Fibroblast of lung (primary cell): ENCODE measurements at places on chromosomes 3 and 15.

DNA sequence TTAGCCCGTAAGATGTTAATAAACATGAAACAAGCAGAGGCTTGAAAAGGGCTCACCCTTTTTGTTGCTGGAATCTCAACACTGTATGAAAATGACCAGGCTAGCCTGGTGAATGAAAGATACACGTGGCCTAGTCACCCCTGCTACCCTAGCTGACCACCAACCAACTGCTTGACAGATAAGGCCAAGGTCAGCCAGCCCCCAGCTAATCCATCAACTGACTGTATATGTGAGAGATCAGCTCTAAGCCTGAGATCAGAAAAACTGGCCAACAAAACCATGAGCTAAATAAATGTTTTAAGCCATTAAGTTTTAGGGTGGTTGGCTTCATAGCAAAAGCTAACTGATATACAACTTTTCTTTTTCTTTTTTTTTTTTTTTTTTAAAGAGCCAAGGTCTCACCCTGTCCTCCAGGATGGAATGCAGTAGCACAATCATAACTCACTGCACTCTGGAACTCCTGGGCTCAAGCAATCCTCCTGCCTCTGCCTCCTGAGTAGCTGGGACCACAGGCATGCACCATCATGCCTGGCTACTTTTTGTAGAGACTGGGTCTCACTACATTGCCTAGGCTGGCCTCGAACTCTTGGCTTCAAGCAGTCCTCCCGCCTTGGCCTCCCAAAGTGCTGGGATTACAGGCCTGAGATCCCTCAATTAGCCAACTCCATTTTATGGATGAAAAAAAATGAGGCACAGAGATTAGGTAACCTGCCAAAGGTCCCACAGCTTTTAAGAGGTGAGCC lies 34.6 kb downstream of the SH3BP5 start:
- no peak for DNase-seq

DNA sequence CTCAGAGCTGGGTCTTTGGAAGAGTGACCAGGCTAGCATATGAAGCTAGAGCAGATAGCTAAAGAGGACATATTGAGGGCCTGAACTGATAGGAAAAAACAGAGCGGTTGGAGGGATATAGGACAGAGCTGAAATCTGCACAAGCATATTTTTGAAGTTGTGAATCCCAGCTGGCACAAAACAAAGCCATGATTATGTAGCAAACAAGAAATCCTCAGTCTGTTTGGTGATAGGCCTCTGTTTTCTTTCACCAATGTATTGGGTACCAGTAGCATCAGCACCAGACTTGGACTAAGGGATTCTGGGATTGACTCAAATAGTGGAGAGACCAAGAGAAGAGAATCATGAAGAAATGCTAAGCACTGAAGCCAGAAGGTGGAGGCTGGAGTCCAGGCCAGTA lies 151.0 kb downstream of the FAM43A start:
- no peak for DNase-seq

DNA sequence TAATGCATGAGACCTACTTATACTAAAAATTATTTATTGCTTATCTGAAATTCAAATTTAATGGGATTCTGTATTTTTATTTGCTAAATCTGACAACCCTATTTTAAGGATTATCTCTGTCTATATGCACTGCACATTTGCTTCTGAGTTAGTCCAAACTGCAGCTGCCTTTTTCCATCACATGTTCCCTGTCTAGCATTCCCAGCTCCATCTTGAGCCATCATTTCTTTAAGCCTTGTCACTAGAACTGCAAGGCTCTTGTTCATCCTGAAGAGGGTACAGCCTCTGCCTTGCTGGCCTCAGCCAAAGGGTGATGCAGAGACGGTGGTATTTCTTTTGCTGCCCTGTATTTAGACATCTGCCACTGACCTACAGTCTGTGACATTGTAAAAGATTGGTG lies 125.8 kb upstream of the STT3B start:
- no peak for DNase-seq

GRCh38 chr3:186369217-186369616 lies 7.2 kb upstream of the DGKG start:
- DNase-seq, result no peak

- DNase-seq, result no peak
Observed at GRCh38 chr15:26879706-26880105, 12.8 kb downstream of the GABRA5 start.

DNA sequence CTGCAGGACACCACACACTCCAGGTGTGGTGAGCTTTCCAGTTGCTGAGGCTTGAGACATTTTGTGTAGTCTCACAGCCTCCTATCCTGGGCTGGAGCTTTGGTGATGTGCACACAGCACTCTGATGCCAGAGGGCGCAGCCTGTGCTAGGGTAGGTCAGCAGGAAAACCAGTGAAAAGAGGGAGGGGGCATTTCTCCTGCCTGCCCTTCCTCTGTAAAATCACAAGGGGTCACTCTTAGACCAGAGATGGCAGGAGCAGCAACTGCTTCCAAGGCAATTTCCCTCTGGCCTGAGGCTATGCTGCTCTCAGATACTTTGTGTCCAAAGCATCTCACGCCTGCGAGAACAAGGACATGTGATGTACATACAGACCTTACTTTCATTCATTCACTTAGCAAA lies 16.5 kb upstream of the MUSTN1 start:
- peak; percentile 58 for DNase-seq

GRCh38 chr3:192570821-192571791 lies 156.2 kb downstream of the FGF12 start:
- DNase-seq, result peak; percentile 36

- peak; percentile 96 for DNase-seq
Observed at GRCh38 chr3:177468331-177468730, 271.0 kb upstream of the TBL1XR1 start.

DNA sequence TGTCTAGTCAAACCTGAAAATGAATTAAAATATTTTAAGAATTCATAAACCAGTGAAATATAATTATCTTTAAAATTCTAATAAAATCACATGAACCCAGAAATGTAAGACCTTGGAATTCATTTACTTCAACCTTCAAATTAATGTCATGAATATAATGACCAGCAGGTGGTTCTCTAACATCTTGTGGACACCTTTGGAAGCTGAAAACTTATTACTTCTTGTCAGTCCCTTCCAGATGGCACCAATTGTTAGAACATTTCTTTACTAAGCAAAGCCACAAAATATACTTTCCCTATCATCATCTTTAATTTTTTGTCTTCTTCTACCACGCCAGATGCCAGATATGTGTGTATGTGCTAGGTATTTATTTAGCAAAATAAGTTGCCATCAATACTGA lies 240.0 kb downstream of the MBNL1 start:
- DNase-seq, result no peak

GRCh38 chr15:36501063-36501678 lies 78.3 kb upstream of the CDIN1 start:
- DNase-seq, result peak; percentile 84

- DNase-seq, result no peak
Observed at GRCh38 chr3:108346301-108347227, 50.2 kb downstream of the HHLA2 start.
